Spinal cord (tissue), 10 donors: ENCODE measurements at places on chromosomes 16 and 17. TPM values are rescaled to one million over a fixed set of nuclear protein-coding genes. Genes with fewer than 3 reads are reported as not detected.
A peak's percentile ranks its signal among the peaks of the same experiment; 100 is the strongest.

RNU2-1 gene
- total RNA-seq: not detected

MT1G gene
- total RNA-seq: 1.7 TPM

NPIPA5 gene
- total RNA-seq: 0.69 TPM

FMNL1 gene
- total RNA-seq: 3.5 TPM

ZNF624 gene
- 19.3 TPM for total RNA-seq

HID1 gene
- 16.5 TPM for total RNA-seq

DNA sequence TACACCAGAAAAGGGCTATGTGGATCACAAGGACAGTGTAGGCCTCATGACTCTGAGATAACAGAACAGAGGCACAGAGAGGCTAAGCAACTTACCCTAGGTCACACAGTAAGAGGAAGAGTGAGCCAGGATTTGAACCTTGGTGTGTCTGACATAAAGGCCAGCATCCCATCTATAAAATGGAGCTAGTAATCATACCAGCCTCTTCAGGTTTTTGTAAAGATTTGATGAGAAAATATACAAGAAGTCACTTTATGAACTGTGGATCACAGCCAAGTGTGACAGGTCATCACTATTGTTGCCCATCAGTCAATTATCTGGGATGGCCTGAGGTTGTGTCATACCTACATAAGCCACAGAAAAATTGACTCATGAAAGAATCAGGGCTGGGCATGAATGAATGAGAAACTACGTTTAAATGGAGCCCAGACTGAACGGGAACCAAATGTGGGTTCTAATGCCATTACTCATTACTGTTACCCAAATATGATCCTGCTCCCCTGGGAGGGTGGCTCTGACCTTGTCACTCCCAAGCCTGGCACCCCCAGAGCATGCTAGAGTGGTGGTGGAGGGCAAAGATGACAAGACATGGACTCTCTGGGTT, 21.0 kb downstream of the FBXO39 start:
- no peaks in the 10 kb centered on the region for H3K27me3 ChIP-seq
- H3K36me3 ChIP-seq: no peaks in the 10 kb centered on the region
- no peak for DNase-seq

- H3K4me3 ChIP-seq: no peak overlapping the region
- no peaks in the 10 kb centered on the region for H3K27me3 ChIP-seq
- no peaks in the 10 kb centered on the region for H3K36me3 ChIP-seq
- peaks cover 11% of the 10 kb centered on the region for H3K4me1 ChIP-seq
Measured at GRCh38 chr17:77106874-77107358, 33.9 kb upstream of the SEC14L1 start.

- no peaks in the 10 kb centered on the region for H3K36me3 ChIP-seq
- peak; percentile 54 for DNase-seq
Measured at GRCh38 chr17:82297714-82298537, 19.5 kb downstream of the CD7 start.

DNA sequence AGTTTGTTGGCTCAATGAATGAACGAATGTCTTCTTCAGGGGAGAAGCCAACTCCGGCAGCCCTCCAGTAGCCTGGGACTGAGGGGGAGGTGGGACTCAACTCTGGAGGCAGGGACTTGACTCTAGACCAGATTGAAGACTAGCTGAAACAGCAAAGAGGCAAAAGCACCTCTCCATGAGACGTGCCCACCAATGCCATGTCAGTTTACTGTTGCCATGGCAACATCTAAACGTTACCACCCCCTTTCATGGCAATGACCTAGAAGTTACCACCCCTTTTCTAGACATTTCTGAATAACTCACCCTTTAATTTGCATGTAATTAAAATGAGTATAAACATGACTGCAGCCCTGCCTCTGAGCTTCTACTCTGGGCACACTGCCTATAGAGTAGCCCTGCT, 91.8 kb downstream of the ASIC2 start:
- H3K36me3 ChIP-seq: no peaks in the 10 kb centered on the region
- no peak overlapping the region for H3K4me3 ChIP-seq
- H3K27ac ChIP-seq: no peak overlapping the region
- H3K4me1 ChIP-seq: peaks cover 12% of the 10 kb centered on the region
- no peaks in the 10 kb centered on the region for H3K27me3 ChIP-seq

- peak; percentile 17 for DNase-seq
- H3K36me3 ChIP-seq: no peaks in the 10 kb centered on the region
- peaks cover 26% of the 10 kb centered on the region for H3K27me3 ChIP-seq
- H3K4me1 ChIP-seq: peaks cover 10% of the 10 kb centered on the region
Measured at GRCh38 chr16:85902366-85903155, 3.6 kb downstream of the IRF8 start.

DNA sequence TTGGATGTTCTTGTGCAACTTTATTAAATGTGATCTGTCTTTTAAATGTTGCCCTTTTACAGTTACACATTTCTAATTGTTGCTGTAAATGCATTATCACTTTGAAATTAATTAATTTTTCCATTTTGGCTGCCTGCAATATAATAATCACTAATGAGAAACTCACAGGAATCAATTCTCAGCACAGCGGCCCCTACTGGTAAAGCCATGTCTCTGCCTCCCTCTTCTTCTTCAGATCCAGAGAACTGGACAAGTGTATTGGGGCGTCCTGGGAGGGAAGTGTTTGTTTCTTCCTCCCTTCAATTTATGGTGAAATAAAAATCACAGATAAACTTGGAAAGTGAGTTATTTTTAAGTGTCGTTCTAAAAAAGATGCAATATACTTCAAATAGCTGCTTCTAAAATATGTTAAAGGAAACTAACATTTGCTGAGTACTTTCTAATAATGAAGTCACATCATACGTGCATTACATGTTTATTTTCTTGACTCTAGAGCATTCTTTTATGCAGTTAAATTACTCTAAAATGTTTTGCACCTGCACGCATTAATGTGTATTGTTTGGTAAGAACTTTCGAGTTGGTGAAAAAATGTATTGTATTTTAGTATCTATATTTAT, 338.0 kb downstream of the WWOX start:
- H3K4me1 ChIP-seq: peaks cover 2% of the 10 kb centered on the region
- peaks cover 2% of the 10 kb centered on the region for H3K36me3 ChIP-seq

DNA sequence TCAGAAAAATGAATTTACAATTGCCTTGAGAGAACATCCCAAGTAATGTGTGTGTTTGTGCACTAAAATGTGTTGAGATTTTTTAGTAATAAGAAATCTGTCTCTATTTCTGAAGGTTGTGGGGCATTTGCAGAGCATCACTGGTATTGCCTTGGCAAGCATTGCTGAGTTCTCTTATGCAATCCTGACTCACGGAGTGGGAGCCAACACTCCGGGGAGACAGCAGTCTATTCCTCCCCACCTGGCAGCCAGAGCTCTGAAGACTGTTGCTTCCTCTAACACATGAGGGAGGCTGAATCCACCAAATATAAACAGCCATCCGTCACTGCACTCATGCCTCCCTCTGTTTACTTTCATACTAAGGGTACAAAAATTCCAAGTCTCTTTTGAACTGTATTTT, 10.6 kb downstream of the CNTD1 start:
- no peak overlapping the region for H3K4me3 ChIP-seq
- no peaks in the 10 kb centered on the region for H3K4me1 ChIP-seq
- no peaks in the 10 kb centered on the region for H3K27me3 ChIP-seq
- no peak overlapping the region for H3K27ac ChIP-seq

- no peak for DNase-seq
- peaks cover 8% of the 10 kb centered on the region for H3K4me1 ChIP-seq
- H3K27ac ChIP-seq: no peak overlapping the region
- H3K36me3 ChIP-seq: peaks cover 6% of the 10 kb centered on the region
- no peak overlapping the region for H3K4me3 ChIP-seq
- no peaks in the 10 kb centered on the region for H3K27me3 ChIP-seq
Measured at GRCh38 chr17:67648032-67648905, 69.5 kb upstream of the NOL11 start.

DNA sequence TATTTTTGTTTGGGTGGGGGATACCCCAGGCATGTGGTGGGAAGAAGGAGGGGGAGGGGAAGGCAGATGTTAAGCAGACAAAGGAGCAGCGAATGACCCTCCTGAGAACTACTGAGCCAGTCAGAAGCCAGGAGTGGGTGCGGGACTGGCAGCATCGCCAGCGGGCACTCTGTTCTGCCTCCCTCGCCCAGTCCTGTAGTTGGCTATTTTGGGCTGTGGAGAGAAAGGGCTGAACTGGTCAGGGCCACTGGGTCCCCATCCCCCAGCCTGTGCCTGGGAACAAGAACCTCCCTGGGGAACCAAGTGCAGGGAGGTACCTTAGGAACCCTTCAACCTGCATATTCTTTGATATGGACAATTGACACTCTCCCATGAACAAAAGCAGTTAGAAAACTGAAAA, 6.4 kb downstream of the LRRC3C start:
- H3K4me3 ChIP-seq: no peak overlapping the region
- DNase-seq: no peak
- no peaks in the 10 kb centered on the region for H3K36me3 ChIP-seq
- H3K27me3 ChIP-seq: no peaks in the 10 kb centered on the region

DNA sequence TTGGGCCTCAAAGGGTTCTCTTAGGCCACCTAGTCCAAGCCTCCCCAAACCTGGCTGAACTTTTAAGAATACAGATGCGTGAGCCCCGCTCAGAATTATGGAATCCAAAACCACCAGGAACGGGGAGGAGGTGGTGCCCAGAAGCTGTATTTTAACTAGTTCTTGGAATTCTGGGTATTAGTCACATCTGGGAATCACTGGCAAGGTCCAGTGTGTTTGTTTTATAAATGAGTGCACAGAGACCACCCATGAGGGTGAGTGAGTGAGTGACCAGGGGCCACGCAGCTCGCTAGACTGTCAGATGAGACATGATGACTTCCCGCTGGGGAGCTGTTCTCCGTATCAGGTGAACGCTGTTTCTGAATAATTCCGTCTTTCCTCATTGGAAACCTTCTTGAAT, 14.2 kb downstream of the KLHL36 start:
- H3K36me3 ChIP-seq: peaks cover 78% of the 10 kb centered on the region
- no peak overlapping the region for H3K4me3 ChIP-seq
- no peaks in the 10 kb centered on the region for H3K27me3 ChIP-seq
- H3K4me1 ChIP-seq: no peaks in the 10 kb centered on the region
- DNase-seq: no peak
- H3K27ac ChIP-seq: no peak overlapping the region

- H3K27me3 ChIP-seq: no peaks in the 10 kb centered on the region
- H3K36me3 ChIP-seq: peaks cover 38% of the 10 kb centered on the region
- no peak overlapping the region for H3K4me3 ChIP-seq
- peaks cover 14% of the 10 kb centered on the region for H3K4me1 ChIP-seq
- no peak for DNase-seq
- H3K27ac ChIP-seq: no peak overlapping the region
Measured at GRCh38 chr17:81148571-81148970, 16.7 kb upstream of the PVALEF start.

GRCh38 chr17:43660816-43661493, 767 bp downstream of the MEOX1 start:
- peaks cover 47% of the 10 kb centered on the region for H3K4me1 ChIP-seq
- no peak overlapping the region for H3K27ac ChIP-seq
- no peak for DNase-seq
- peaks cover 3% of the 10 kb centered on the region for H3K27me3 ChIP-seq
- H3K36me3 ChIP-seq: no peaks in the 10 kb centered on the region

- peak; percentile 44 for DNase-seq
- H3K4me1 ChIP-seq: peaks cover 52% of the 10 kb centered on the region
- no peaks in the 10 kb centered on the region for H3K27me3 ChIP-seq
- peaks cover 12% of the 10 kb centered on the region for H3K36me3 ChIP-seq
- H3K27ac ChIP-seq: no peak overlapping the region
- H3K4me3 ChIP-seq: peak overlapping the region; percentile 90
Measured at GRCh38 chr17:44122816-44123355, 555 bp downstream of the HDAC5 start.

- H3K4me1 ChIP-seq: peaks cover 5% of the 10 kb centered on the region
- H3K36me3 ChIP-seq: no peaks in the 10 kb centered on the region
- DNase-seq: no peak
- H3K27me3 ChIP-seq: no peaks in the 10 kb centered on the region
- H3K4me3 ChIP-seq: no peak overlapping the region
- no peak overlapping the region for H3K27ac ChIP-seq
Measured at GRCh38 chr16:13997933-13998332, 73.2 kb upstream of the MRTFB start.

- H3K4me3 ChIP-seq: no peak overlapping the region
- H3K27me3 ChIP-seq: no peaks in the 10 kb centered on the region
- no peak for DNase-seq
- no peaks in the 10 kb centered on the region for H3K4me1 ChIP-seq
Measured at GRCh38 chr17:7523033-7523432, 25.8 kb upstream of the TNFSF12 start.

- H3K36me3 ChIP-seq: peaks cover 4% of the 10 kb centered on the region
- no peak for DNase-seq
- H3K27me3 ChIP-seq: peaks cover 56% of the 10 kb centered on the region
- no peak overlapping the region for H3K27ac ChIP-seq
- H3K4me1 ChIP-seq: peaks cover 39% of the 10 kb centered on the region
Measured at GRCh38 chr17:50631908-50632571, 2.6 kb upstream of the ABCC3 start.

DNA sequence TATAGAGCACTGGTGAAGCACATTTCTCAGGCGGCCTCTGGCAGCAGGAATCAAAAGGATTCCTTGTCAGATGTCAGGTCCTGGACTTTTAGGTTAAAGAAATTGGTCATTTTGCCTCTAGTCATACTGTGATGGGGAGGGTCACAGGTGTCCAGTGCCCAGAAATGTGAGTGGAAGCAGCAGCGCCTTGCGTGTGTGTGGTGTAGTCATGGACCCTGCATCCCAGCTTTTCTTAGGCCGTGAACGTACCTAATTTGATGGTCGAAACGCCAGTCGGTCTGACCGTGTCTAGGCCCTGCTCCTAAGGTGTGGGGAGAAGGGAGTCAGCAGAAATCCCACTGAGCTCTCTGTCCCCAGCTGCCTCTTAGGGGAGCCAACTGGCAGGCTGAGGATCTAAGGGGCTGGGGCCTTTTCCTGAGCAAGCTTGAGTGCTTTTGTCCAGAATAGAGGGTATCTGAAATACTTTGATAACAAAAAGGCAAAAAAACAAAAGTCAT, 32.0 kb downstream of the POLR3E start:
- peaks cover 64% of the 10 kb centered on the region for H3K36me3 ChIP-seq
- no peak for DNase-seq
- H3K4me3 ChIP-seq: no peak overlapping the region
- no peak overlapping the region for H3K27ac ChIP-seq
- no peaks in the 10 kb centered on the region for H3K27me3 ChIP-seq

GRCh38 chr17:74354123-74354522, 7.5 kb downstream of the BTBD17 start:
- no peak overlapping the region for H3K27ac ChIP-seq
- peaks cover 60% of the 10 kb centered on the region for H3K27me3 ChIP-seq
- no peak overlapping the region for H3K4me3 ChIP-seq
- peaks cover 21% of the 10 kb centered on the region for H3K4me1 ChIP-seq
- H3K36me3 ChIP-seq: peaks cover 23% of the 10 kb centered on the region

- no peak overlapping the region for H3K27ac ChIP-seq
- H3K4me1 ChIP-seq: peaks cover 18% of the 10 kb centered on the region
- no peaks in the 10 kb centered on the region for H3K27me3 ChIP-seq
- no peak for DNase-seq
Measured at GRCh38 chr16:72898216-72898825, 149.6 kb downstream of the ZFHX3 start.

- no peaks in the 10 kb centered on the region for H3K27me3 ChIP-seq
- H3K4me3 ChIP-seq: no peak overlapping the region
- H3K27ac ChIP-seq: no peak overlapping the region
- no peaks in the 10 kb centered on the region for H3K4me1 ChIP-seq
- H3K36me3 ChIP-seq: no peaks in the 10 kb centered on the region
Measured at GRCh38 chr16:79898703-79899102, 298.2 kb upstream of the MAF start.
